ENCODE measurements at places on chromosomes 12 and 14. TPM values are rescaled to one million over a fixed set of nuclear protein-coding genes. Genes with fewer than 3 reads are reported as not detected.

The ENDOU gene
- not detected for total RNA-seq

The CPNE6 gene
- not detected for total RNA-seq

The UNC79 gene
- total RNA-seq, result not detected

The TMTC1 gene
- total RNA-seq, result 16.9 TPM
